ENCODE measurements at places on chromosomes 11 and 22. TPM values are rescaled to one million over a fixed set of nuclear protein-coding genes. Genes with fewer than 3 reads are reported as not detected.

ASRGL1 gene
- total RNA-seq = 60.6 TPM

- DNase-seq = no peak
Measured at GRCh38 chr11:106378513-106379179, 301.2 kb downstream of the AASDHPPT start.

- peak; percentile 45 for DNase-seq
Measured at GRCh38 chr11:9576701-9577381, 3.4 kb downstream of the WEE1 start.

SYT7 gene
- 13.2 TPM for total RNA-seq

YAP1 gene
- total RNA-seq = 112 TPM

MFNG gene
- 2.1 TPM for total RNA-seq

- no peak for DNase-seq
Measured at GRCh38 chr11:43967661-43968060, 25.2 kb downstream of the C11orf96 start.

- DNase-seq = no peak
Measured at GRCh38 chr11:29679996-29680395, 336.8 kb downstream of the KCNA4 start.

TMEM151A gene
- total RNA-seq = 0.08 TPM

GRCh38 chr11:127000981-127001380 is 411 bp upstream of the KIRREL3 start:
- no peak for DNase-seq

- peak; percentile 27 for DNase-seq
Measured at GRCh38 chr11:131504199-131504949, 134.0 kb downstream of the NTM start.

MLC1 gene
- not detected for total RNA-seq

ISX gene
- total RNA-seq = not detected

RASSF7 gene
- total RNA-seq = 552 TPM

DNA sequence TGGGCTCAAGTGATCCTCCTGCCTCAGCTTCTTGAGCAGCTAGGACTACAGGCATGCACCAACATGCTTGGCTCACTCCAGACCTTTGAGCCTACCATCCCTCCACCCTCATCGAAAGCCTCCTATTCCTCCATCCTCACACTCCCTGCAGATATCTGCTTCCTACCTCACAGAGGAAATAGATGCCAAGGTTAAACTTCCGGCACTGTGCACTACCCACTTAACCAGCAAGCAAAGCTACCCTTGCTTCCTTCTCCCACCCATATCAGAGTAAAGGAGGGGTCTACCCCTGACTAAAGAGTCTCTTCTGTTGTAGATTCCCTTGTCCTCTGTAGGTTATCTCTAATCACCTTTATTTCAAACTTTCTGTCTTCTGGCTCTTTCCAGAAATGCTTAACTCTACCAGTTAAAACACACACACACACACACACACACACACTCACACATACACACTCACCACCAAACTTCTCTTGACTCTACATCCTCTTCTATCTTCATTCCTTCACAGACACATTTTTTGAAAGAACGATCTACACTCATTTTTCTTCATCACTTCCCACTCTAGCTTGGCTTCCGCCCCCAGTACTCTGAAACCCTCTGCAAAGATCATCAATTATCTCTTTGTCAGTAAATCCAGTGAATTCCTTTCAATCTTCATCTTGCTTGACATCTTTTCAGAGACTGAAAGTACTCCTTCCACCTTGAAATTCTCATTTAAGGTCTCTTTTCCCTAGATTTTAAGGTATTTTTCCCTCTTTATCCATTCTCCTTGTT is 10.9 kb upstream of the SIK2 start:
- no peak for DNase-seq

GRCh38 chr11:73285721-73286120 is 13.6 kb downstream of the P2RY6 start:
- no peak for DNase-seq

LUZP2 gene
- not detected for total RNA-seq

LMO2 gene
- total RNA-seq = 0.05 TPM

- DNase-seq = no peak
Measured at GRCh38 chr22:50630376-50630775, 2.4 kb upstream of the ARSA start.

- no peak for DNase-seq
Measured at GRCh38 chr11:23991165-23991539, 505.7 kb upstream of the LUZP2 start.
